EL (cell line): ENCODE measurements at places on chromosomes 7 and 10.

DNA sequence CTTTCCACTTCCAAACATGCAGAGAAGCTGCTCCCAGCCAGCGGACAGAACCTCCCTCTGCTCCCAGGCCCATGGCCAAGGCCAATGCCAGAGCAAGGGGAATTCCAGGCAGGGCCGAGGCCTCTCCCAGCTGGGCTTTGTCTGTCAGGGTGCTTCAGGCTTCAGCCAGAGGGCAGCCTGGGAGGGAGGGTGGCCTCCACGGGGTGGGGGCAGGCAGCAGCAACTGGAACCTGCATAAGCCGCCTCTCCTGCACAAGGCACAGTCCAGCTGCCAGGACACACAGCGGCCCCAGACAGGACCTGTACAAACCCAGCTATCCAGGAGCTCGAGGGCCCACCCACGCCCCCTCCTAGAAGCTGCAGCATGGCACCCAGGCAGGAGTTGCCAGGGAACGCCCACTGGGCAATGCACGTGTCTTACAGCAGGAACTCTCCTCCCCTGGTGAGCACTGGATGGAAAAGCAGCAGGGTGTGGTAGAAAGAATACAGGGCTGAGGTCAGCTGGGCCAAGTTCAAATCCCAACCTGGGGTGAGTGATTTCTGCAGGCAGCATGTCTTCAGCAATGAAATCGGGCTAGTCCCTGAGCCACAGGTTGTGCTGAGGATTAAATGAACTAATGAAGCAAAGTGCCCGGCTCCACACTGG lies 7.6 kb downstream of the FAM53B start:
- DNase-seq, result peak; percentile 14

DNA sequence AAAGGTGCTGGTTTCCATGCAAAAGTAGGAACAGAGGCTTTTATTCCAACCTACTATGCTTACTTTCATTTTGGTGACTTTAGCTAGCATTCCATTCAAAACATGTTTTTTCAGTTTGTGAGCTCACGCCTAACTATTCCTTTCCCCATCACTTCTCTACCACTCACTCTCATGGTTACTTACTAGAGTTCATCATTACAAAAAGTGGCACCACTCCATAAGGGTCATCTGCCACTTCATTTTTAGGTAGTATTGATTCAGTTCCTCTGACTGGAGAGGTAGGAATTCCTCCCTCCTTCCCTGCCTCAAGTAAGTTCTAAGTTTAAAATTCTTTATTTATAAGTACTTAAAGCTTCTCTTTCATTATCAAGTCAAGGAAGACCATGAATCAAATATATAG lies 543.1 kb downstream of the HTR7 start:
- DNase-seq, result peak; percentile 18

DNA sequence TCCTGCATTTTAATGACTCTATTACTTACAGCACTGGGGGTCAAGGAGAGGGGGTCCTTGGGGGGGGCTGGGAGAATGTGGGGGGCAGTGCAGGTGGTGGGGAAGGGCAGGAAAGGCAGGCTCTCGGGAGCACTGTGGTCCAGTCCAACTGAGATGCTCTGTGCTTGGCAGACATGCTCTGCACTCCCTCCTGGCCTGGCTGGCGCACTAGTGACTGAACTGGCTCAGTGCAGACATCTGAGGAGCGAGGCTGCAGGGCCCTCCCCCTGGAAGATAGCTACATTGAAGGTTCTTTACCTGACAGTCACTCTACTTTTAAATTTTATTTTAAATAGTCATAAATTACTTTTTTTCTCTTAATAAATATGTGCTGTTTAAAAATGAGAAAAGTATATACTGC lies 105.7 kb downstream of the NEURL1 start:
- no peak for DNase-seq

DNA sequence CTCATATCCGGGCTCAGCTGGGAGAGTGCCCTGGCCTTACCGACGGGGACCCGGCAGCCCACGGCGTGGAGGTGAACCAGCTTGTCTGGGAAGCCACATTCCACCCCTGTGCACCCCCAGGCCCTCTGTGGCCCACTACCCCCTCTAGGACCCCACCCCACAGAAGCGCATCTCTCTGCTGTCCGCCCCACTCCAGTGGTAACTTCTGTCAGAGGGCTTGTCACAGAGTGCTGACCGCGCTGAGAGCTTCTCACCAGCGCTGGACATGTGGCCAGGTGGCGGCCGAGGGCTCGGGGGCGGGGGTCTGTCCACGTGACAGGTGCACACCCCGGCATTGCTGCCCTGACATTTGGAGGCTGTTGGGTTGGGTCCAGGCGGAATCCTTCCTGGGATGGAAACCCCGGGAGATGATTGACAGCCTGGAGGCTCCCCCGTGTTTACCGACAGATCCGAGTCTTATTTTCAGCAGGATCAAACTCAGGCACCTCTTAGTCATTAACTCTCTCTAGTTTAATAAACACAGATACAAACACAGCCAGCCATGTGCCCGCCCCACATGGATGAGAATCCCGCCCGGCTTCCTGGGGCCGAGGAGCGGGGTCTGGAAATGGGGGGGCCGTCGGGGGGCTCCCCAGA lies 5.1 kb downstream of the ELFN1 start:
- DNase-seq, result no peak

DNA sequence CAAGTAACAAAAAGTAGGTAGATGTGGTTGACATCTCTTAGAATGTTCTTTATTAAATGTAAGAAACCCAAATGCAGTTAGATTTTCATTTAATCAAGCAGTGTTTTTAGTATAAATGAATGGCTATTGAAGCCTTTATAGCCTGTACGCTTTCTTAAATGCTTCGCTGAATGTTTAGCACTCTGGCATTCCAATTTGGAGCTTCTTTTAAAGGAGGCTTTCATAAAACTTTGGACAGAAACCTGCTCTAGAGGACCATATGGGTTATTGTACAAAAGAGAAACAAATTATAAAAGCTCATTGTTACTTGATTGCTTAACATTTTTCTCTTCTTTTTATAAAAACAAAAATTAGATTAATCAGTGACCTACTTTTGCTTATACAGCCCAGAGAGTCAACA lies 59.5 kb downstream of the KCND2 start:
- no peak for DNase-seq

GRCh38 chr7:100452513-100452912 lies 11.5 kb downstream of the SPACDR start:
- DNase-seq, result no peak

- no peak for DNase-seq
Measured at GRCh38 chr10:126042354-126042753, 146.0 kb downstream of the FANK1 start.

DNA sequence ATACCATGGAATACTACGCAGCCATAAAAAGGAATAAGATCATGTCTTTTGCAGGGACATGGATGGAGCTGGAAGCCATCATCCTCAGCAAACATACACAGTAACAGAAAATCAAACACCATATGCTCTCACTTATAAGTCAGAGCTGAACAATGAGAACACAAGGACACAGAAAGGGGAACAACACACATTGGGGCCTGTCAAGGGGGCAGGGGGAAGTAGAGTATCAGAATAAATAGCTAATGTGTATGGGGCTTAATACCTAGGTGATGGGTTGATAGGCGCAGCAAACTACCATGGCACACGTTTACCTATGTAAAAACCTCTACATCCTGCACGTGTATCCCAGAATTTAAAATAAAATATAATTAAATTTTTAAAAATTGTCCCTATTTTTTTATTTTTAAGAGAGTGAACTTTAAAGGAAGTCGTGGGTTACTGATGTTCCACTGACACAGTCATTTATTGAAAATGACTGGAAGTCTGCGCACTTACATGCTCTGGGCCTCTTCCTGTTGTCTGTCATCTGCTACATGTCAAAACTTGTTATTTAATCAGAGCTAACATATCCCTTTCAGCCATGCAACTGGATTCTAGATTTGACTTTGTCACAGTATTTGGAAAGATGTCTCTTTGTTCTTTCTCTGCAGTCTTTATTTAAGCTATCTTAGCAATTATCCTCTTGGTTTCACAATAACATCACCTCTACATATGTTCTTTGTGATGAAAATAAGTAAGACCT lies 73.7 kb upstream of the ABCB5 start:
- no peak for DNase-seq

- no peak for DNase-seq
Measured at GRCh38 chr10:11197266-11197712, 179.6 kb downstream of the CELF2 start.

GRCh38 chr10:3469639-3470020 lies 297.0 kb upstream of the PITRM1 start:
- no peak for DNase-seq

GRCh38 chr10:125037145-125037877 lies 95.4 kb downstream of the ZRANB1 start:
- DNase-seq, result peak; percentile 93

GRCh38 chr10:112631501-112632400 lies 184.7 kb downstream of the VTI1A start:
- no peak for DNase-seq

DNA sequence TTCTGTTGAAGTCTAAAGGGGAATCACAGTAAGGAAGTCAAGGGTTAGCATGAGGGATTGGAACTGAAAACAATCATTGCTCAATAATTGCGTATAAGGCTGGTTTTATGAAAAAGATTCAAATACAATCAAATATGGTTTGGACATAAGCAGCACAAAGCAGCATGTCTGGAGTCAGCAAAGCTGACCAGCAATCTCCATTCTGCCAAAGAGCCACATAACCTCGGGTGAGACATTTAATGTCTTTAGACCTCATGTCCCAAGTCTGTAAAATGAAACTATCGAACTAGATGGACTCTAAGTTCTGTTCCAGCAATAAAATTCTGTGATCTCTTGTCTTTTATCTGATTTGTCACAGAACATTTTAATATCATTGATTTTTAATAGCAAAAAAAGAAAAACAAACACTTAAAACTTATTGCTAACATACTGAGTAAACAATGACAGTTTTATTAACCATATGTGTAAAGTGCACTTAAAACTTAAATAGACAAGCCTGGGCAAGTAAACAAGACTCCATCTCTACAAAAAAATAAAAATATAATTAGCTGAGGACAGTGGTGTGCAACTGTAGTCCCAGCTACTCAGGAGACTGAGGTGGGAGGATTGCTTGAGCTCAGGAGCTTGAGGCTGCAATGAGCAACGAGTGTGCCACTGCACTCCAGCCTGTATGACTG lies 217.0 kb downstream of the MAGI2 start:
- no peak for DNase-seq

GRCh38 chr10:102492983-102493382 lies 9.5 kb downstream of the ACTR1A start:
- DNase-seq, result no peak

DNA sequence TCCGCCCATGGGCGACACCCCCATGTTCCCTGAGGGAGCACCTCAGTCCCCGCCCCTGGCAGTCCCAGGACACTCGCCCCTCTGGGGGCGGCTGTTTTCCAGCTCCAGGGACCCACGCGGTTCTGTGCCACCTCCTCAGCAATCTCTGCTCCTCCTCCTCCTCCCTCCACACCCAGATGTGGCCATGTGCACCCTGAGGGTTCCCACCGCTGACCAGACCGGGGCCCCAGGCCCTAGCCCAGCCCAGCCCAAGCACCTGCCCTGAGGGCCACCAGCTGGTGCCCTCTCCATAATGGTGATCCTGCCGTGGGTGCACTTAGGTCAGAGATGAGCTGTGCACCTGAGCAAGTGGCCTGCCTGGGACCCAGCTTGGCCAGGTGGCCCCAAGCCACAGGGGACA lies 25.1 kb downstream of the AP5Z1 start:
- no peak for DNase-seq

DNA sequence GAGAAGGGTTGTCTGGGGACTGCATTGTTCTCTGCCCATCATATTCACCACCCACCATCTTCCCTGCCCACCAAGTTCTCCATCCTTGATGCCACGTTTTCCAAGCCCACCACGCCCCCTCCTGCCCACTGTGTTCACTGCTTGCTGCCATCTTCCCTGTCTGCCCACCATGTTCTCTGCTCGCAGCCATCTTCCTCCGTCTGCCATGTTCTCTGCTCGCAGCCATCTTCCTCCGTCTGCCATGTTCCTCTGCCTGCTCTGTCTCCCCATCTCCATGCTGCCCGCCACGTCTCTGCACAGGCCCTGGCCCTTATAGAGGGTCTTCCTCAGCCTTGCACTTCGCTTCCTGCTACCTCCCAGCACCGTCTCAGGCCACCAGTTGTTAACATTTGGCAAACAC lies 30.0 kb upstream of the ZNF32 start:
- no peak for DNase-seq

DNA sequence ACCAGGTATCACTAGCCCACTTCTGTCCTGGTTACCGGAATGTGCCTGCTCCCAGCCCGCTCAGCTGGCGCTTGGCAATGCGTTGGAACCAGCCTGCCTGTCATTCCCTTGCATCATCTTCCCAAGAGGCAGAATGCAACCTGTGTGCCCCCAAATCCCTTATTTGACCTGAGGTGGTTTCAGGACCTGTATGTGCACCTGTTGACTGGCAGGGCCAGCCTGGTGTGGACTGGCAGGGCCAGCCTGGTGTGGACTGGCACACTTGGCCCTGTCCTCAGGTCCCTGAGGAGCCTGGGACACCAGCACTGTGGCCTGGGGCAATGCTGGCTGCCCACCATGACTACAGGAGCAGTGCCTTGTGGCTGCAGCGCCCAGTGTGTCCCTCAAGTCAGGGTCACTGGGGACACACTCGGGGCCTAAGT lies 38.2 kb downstream of the ZNF467 start:
- no peak for DNase-seq

- DNase-seq, result peak; percentile 48
Measured at GRCh38 chr7:117041007-117041406, 87.7 kb downstream of the ST7 start.

GRCh38 chr7:43925984-43926797 lies at the start of gene UBE2D4:
TSS of gene UBE2D4 (plus strand) at chr7:43926436. CDS start at chr7:43926533, 97 bp downstream.
- DNase-seq, result peak; percentile 75

- DNase-seq, result peak; percentile 29
Measured at GRCh38 chr7:139023076-139023475, 12.8 kb downstream of the ZC3HAV1L start.
